D341Med (cell line): ENCODE measurements at places on chromosomes 2 and 18.

DNA sequence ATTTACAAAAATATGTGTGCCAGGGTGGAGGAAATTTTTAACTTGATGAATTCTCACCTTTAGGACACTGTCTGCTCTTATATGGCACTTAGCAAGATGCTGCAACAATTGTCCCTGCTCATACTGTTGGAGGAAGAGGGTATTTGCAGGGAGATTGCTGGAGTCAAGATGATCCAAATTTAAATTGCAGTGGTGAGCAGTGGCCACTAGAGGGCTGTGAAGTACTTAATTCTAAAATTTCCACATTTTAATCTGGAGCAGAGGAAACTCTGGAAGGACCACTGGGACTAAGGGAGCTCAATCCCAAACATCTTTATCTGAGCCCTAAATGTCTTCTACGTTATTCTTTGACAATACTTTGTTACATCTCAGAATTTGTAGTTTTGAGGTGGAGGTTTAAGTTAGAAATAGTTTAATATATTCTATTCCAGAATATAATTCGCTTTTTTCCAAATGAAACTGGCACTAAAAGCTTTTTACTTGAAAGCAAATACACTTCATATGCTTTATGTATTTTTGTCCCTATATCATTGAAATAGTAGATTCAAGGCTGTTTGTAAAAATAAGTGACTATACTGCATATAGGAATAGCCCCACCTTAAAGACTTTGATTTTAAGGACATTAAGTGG is 33.0 kb upstream of the PTH2R start:
- DNase-seq, result peak; percentile 62

- DNase-seq, result peak; percentile 88
Observed at GRCh38 chr2:233053928-233054784, 6.0 kb upstream of the INPP5D start.

- no peak for DNase-seq
Observed at GRCh38 chr18:57812126-57812477, 9.0 kb upstream of the ATP8B1 start.

- no peak for DNase-seq
Observed at GRCh38 chr2:149732730-149733290, 145.2 kb upstream of the MMADHC start.

DNA sequence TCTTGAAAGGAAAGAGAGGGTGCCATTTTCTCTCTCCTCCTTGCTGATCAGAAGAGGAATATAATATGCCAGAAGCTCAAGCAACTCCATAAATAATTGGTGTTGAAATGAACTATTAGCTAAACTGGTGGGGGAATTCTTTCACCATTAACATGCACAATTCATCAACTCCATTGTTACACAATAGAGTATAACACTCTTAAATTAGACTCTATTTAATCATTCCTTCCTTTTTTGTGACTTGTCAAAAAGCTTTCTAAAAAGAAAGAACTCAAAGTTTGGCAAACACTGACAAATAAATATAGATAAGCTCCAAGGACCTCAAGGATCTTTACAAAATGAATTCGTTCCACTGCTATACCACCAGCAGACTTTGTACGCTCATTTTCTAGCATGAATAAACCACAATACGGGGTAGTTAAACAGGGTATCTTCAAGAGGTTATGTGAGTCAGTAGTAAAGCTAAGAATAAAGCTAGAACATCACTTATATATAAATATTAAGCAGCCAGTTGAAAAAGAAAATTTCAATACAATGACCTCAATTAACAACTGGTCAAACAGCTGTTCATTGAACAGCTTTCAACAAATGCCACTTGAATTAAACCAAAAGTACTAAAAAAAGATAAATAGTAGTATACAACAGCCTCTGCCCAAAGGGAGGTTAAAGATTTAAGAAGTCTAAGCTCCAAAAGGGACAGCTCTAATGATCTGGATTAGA is 6.4 kb downstream of the TRAK2 start:
- DNase-seq, result no peak

DNA sequence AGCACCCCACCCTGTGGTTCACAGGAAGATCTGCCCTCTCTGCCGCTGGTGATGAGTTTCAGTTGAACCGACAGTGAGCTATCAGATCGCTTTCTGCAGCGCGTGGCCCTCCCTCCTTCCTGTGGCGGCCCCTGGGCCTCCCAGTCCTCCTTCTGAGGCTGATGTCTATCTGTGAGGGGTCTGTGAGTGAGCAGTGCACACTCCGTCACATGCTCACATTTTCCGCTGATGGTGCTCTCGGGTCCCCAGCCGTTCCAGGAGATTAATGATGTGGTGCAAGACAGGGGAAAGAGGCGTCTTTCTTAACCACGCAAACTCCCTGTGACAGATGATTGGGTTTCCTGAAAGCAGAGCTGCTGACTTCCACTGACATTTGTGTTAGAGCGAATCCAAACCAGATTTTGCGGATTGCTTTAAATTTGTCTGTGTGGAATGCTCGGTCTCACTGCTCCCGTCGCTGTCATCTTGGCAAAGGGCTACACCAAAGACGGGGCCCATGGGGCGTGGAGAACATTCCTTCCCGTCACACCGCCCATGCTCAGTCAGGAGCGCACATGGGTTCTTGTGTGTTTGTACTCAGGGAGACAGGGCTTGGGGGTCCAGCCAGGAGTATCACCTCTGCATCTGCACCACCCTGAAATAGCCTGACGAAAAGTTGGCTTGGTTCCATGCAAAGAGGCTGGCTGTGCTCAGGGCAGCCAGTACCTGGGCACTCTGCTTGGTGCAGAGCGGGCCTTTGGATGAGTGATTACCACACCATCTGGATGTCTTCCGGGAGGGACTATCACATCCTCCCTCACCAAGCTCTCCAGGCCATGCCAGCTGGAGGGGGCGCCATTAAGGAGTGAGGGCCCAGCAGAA is 154.7 kb upstream of the HS6ST1 start:
- DNase-seq, result peak; percentile 1

- peak; percentile 28 for DNase-seq
Observed at GRCh38 chr2:165778653-165779451, 15.2 kb downstream of the GALNT3 start.

DNA sequence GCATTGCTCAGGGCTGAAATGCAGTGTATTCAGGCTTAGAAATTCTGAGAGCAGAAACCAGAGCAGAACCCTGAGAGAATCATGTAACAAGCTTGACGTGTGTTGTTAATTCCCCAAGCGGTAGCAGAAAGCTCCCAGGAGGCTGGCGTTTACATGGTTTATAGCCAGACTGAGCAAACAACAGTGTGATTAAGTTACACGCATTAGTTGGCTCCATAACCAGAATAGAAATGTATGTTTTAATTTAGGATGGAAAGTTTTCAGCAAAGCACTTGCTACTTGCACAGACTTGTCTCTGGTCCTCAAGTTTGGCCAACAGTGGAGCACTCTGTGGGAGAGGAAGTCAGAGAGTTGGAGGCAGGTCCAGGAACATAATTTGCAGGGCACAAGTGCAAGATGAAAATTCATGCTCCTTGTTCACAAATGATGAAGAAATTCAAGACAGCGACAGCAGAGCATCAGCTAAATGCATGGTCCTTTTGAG is 69.3 kb downstream of the MAPK4 start:
- DNase-seq, result no peak

DNA sequence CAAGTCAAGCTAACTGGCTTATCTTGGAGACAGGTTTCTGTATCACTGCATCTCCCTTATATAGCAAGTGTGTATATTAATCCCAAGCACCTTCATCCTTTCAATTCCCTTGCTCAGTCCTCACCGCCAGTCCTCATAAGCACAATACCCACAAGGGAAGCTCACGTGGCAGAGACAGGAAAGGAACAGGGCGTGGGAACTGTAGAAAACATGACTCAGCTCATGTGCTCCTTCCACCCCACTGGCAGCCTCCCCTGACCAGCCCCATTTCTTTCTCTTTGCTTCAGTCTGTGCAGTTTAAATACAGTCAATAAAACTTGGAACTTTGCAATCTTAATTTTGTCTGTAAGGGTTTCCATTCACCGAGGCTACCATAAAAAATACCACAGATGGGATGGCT is 36.5 kb upstream of the CDH19 start:
- no peak for DNase-seq

- no peak for DNase-seq
Observed at GRCh38 chr2:217383620-217384019, 523.8 kb upstream of the TNP1 start.

DNA sequence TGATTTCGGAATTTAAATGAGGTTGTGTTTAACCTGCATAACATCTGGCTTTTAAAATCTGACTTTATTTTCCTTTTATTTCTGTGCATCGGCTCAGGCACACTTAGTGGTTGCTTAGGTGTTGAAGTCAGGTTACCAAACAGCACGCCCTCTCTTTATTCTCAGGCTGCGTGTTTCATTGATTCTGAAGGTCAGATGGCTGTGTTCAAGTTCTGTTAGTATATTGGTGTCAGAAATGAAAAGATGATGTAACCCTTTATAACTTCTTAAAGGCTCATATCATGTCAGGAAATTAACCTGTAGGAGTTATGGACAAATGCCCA is 246.5 kb downstream of the LDLRAD4 start:
- no peak for DNase-seq

GRCh38 chr18:33212363-33212762 is 228.2 kb downstream of the CCDC178 start:
- no peak for DNase-seq

GRCh38 chr2:128665113-128665512 is 346.4 kb upstream of the HS6ST1 start:
- DNase-seq, result no peak

GRCh38 chr2:149470046-149470445 is 117.5 kb downstream of the MMADHC start:
- no peak for DNase-seq
